NCI-H2227 treated with DMSO at 0.1 percent for 48 hours (cell line): ENCODE measurements at places on chromosomes 7 and 10.

GRCh38 chr7:100132126-100132525, 5.4 kb downstream of the MBLAC1 start:
- DNase-seq, result no peak

DNA sequence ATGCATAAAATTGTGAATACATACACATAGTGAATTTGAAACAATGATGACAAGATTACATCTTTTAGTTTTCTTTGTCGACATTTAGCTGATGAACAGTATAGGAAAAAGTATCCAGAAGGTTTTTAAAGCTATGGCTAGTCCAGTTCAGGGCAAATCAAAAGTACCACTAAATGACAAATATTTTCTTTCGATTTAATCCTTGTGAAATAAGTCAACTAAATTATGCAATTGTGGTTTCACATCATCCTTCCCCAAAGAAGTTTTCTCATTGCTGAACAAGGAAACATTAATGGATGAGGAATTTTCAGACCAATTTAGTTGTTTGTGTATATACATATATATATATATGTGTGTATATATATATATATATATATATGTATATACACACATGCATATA, 774.0 kb downstream of the DNAJB9 start:
- no peak for DNase-seq

- DNase-seq, result no peak
These were observed 78.5 kb downstream of the GRID1 start for GRCh38 chr10:86287966-86288579.

GRCh38 chr7:47715631-47716068, 133.7 kb upstream of the TNS3 start:
- no peak for DNase-seq

- no peak for DNase-seq
These were observed 2.2 kb downstream of the MORN4 start for GRCh38 chr10:97631098-97631497.

DNA sequence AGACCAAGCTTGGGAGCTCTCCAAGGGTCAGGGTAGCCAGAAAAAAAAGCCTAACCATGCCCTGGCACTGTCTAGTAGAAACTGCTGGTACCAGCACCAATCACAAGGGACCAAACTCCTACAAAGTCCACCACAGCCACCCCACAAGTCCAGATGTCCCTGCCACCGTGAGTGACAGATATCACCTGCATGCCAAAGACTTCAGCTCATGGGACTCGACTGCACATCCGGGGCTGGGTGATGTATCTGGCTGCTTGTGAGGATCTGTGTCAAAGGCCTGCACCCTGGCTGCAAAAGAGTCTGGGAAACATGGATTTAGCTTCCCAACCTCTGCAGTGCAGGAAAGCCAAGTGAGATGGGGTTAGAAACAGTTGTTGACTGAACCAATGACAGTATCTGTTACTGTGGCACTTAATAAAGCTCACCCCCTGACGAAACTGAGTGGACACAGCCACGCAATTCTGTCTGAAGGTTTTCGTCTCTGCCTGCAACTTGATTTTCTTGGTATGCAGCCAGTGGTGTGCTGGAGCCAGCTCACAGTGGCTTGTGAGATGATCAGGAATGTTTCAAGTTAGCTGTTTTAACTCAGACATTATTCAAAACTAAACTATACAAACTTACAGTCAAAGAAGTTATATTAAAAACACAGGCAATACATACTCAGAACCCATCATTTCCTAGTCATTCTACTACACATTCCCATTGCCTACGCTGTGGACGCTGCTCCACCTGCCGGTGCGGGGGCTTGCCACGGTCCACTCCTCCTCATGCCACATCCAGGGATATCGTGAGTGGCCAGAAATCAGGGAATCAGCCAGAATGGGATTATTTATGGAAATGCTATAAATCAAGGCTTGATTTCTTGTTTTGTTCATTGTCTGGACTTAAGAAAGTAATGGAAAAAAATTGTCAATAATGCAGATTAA, 9.2 kb downstream of the ZNF488 start:
- no peak for DNase-seq

- DNase-seq, result no peak
These were observed 331.1 kb downstream of the SEMA3D start for GRCh38 chr7:84855758-84856157.

DNA sequence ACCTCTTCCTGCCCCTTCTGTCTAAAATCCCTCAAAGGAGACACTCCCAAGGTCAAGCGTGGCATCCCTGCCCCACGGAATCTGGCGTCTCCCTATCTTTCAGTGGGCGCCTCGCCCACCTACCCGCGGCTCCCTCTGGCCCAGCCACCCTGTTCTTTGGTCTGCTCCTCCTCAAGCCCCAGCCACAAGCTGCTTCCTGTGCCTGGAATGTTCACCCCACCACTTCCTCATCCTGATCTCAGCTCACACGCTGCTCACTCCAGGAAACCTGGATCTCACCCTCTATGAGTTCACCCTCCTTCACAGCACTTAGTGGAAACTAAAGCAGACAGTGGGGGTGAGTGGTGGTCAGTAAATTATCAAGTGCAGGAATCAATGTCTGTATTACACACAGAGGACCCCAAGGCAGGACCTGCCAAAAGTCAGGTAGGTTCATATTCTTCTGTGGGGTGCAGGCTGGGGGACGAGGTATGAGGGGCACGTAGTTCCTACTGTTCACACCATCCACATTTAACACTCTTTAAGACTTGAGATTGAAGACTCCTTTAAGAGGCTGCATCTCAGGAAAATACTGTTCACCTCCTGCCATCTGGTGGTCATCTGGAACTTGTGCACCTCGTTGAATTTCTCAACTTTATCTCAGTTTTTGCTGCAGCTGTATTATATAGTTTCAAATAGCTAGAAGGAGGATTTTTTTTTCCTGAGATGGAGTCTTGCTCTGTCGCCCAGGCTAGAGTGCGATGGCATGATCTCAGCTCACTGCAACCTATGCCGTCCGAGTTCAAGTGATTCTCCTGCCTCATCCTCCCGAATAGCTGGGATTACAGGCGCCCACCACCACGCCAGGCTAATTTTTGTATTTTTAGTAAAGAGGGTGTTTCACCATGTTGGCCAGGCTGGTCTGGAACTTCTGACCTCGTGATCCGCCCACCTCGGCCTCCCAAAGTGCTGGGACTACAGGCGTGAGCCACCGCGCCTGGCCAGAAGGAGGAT, 166.6 kb downstream of the ARHGAP21 start:
- DNase-seq, result peak; percentile 42

DNA sequence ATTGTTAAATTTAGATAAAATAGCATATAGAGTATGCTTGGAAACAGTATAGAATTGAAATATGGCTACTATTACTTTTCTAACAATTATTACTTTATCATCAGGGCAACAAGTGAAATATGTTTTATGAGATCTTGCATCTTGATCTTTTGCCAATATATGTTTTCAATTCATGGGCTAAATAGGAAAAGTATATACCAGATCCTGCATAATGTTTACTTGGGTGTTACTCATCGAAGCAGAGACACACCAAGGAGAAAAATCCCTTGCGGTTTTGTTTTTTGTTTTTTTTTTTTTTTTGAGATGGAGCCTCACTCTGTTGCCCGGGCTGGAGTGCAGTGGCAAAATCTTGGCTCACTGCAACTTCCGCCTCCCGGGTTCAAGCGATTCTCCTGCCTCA, 541.4 kb downstream of the SUGCT start:
- DNase-seq, result no peak

DNA sequence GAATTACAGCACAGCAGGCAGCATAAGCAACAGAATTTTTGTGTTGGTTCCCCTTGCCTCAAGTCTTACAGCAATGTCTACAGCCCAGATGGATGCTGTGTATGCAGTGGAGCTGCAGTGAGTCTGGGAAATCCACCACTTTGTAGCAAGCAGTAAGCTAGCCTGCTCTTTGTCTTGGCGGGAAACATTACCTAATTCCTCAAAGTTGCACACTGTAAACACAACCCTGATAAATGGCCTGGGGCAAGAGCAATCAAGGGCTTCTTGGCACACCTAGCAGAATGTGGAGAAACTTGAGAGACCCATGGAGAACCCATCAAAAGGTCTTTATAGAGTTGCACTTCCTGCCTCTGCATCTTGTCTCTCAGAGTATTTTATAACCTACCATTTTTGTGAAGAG, 102.0 kb upstream of the FOXP2 start:
- no peak for DNase-seq

DNA sequence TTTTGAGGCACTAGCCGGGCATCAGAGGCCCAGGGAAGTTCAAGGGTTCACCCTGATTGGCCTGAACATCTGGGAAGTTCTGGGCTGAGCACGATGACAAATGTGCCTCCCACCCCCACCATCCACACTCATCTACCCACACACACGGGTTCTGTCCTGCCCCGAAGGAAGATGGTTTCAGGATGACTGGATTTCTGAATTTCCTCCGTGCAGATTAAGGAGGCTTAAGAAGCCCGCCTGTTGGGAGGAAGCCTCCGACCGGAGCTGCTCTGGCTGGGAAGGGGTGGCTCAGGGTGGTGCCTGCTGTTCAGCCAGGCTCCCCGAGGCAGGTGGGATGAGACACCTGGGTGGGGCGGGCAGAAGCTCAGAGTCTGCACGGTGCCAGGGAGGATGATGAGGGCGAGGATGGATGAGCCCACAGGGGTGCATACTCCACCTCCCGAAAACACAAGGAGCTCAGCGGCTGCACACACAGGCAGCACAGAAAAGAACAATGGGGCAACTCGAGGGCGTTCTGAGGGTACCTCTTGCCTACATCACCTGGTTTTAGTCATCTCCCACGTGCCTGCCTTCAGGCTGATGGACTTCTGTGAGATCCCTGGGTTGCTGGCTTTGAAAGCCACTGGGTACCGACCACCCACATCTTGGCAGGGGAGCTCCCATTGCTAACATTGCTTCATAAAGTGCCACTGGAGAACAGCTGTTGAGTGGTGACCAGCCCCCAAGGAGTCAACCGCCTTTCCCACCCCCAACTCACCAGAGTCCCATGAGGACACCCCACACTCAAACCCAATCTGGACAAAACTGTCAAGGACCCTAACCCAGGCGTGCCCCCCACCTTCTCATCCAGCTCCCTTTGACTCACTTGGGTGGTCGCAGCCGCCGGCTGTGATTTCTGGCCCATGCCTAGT, 41.2 kb downstream of the CALML3 start:
- DNase-seq, result no peak

DNA sequence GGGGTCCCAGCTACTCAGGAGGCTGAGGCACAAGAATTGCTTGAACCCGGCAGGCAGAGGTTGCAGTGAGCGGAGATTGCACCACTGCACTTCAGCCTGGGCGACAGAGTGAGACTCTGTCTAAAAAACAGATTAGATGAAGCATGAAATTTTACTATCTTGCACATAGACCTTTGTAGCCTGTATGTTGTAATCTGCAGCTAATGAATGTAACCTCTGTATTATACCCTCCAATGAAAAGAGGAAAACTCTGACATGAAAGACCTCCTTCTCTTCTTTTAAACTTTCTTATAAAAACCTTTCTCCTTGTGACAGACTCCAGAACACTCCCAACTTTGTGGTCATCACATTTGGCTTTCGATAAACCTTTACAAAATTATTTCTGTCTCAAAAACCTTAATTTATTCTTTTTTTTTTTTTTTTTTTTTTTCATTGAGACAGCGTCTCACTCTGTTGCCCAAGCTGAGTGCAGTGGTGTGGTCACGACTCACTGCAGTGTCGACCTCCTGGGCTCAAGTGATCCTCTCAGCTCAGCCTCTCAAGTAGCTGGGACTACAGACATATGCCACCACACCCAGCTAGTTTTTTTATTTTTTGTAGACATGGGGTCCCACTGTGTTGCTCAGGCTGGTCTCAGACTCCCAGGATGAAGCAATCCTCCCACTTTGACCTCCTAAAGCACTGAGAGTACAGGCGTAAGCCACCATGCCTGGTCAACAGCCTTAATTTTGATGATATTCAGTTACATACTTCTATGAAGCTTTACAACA, 97.4 kb downstream of the SVOPL start:
- DNase-seq, result no peak

DNA sequence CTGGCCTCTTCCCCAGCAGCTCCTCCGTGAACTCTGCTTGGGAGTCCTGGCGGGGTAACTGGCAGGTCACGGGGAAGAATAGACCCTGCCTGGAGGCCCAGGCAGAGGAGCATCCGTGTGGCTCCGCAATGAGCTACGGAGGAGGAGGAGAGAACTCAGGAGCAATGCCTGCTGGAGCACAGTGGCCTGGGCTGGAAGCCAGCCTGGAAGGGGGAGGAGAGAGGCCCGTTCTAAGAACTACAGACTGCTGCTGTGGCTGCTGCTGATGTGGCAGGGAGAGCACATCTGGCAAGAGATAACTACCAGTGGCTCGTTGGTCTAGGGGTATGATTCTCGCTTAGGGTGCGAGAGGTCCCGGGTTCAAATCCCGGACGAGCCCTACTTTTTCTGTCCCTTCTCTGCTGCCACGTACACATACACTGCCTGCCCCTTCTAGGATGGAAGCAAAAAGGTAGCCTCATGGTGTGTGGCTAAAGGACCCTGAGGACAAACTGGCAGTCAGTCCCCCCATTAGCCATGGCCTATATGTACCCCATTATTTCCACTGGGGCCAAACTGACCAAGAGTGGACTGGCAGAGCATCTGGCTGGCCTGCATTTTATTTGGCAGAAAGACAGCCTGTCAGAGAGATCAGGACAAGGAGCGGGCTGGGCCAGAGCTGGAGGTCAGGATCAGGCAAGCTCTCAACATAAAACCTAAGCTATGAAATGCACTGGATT, 7.7 kb upstream of the OPN1SW start:
- no peak for DNase-seq

DNA sequence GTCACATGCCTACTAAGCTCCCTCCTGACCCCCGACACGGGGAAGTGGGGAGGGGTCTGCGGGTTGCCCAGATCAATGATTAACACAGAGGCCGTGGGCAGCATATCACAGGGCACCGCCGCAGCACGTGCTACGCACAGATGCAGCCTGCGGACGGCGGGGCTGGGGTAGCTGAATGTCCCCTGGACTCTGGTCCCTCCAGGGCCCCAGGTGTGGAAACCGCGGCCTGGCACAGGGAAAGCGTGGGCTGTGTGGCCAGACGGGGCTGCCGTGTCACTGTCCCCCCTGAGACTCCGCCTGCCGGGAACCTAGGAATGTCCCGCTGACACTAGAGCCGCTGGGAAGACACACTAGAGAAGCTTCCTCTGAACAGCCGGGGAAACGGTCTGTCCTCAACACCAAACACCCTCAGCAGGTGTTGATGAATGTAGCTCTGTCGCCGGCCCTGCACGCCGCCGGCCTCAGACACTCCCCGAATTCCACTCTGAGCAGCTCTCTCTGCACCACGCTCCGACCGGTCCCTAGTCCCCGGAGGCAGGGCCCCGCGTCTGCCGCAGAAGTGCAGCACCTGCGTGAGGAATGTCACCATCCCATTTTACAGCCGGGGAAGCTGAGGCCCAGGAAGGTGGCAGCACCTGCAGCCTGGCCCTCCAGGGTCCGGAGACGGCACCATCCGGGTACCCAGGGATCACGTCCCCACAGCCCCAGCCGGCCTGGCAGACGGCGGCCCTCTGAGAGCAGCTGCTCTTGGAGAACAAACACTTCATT, 33.4 kb upstream of the PDGFA start:
- no peak for DNase-seq
